Midbrain (tissue), 1 donor: ENCODE measurements at places on chromosomes 1 and 21.

- no peak for DNase-seq
Measured at GRCh38 chr1:10583641-10584040, 108.9 kb downstream of the PEX14 start.

- DNase-seq: no peak
Measured at GRCh38 chr1:209390764-209391163, 192.8 kb upstream of the CAMK1G start.

DNA sequence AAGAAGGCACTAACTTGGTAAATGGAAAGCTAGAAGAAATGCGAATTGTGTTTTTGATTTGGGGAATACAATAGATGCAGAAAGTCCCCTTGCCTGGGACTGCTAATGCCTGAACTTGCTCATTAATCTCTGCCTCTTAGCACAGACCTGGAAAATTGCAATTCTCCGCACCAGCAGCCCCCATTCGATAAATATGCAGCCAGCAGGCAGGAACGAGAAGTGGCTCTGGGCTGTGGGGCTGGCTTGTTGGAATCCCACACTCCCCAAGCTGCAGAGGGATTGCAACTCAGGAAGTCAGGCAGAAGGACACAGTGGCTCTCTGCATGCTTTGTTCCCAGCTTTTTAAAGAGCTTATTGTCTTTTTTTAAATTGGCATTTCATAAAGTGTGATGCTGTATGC, 51.3 kb downstream of the PCP4 start:
- DNase-seq: no peak

GRCh38 chr1:78511334-78511733, 20.6 kb downstream of the PTGFR start:
- DNase-seq: no peak

DNA sequence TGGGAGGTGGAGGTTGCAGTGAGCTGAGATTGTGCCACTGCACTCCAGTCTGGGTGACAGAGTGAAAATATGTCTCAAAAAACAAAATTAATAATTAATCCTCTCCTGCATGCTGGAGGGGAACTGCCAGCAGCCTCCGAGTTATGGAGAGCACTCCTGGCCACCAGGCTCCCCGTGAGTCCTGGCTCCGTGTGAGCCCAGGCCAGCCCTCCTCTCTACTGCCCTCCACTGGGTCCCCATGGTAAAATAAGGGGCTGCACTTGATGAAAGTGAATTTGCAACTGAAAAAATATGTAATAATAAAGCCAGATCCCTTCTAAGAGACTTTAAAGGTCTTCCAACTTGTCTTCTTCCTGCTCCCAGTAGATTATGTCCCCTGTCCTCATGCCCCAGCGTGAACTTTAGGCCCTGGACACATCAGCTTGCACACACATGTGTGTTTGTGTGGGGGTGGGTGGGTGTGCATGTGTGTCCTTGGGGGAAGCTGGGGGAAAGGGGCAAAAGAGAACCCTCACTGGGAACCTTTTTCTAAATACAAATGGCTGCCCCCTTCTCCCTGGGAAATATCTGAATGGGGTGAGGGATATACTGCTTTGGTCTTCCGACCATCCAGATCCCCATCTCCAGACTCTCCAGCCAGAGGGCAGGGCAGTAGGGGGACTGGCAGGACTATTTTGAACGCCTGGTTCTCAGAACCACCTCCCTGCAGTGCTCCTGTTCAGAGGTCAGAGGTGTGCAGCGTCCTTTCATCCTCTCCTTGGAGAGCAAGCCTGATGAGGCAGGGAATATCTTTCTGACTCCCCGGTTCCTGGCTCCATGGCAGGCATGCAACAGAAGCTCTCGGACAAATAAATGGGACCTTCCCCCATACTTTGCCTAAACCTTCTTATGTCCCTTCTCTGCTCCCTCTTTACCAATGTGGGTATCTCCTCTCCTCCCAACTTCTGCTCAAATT, 26.2 kb downstream of the NEK2 start:
- no peak for DNase-seq

GRCh38 chr1:160837558-160838205, 25.0 kb downstream of the CD244 start:
- DNase-seq: no peak

DNA sequence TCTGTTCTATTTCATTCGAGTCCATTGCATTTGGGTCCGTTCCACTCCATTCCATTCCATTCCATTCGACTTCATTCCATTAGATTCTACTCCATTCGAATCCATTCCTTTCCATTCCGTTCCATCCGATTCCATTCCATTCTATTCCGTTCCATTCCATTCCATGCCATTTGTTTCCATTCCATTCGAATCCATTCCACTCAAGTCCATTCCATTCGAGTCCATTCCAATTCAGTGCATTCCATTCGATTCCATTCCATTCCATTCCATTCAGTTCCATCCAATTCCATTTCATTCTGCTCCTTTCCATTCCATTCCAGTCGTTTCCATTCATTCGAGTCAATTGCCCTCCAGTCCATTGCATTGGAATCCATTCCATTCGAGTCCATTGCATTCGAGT, 2603.7 kb upstream of the TPTE start:
- DNase-seq: no peak

GRCh38 chr1:14915356-14916054, 238.0 kb upstream of the TMEM51 start:
- DNase-seq: peak; percentile 39

DNA sequence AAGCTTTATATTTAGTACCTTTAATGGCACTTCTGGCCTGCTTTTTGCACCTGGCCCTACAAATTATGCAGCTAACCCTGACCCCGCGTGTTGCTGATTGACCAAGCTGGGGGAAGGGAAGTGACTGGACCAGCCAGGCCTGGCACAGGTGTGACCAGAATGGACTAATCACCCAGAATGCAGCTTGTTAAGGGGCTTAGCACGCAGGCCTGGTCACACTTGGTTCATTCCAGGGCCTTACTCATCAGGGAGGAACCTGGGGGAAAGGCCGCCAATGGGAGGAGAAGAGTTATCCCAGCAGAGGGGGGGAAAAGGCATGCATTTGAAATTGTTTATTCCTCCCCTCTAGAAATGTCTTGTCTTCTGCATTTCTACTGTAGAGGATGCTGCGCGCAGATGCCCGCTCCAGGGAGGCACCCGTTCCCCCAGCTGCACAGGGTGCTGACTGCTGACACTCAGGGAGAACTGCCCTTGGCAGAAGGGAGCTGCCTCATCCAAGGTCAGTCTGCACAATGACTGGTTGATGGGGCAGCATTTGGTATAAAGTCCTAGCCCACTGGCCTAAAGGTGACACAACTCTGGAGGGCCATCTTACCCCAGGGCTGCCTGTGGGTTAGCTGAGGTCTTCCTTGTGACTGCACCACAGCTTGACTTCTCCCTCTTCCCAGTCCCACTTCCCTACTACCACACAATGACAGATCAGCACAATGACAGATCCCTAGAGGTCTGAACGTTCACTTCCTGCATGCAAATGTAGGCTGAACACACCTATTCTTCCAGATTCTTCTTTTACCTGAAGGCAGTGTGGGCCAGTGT, 29.0 kb downstream of the DHCR24 start:
- no peak for DNase-seq

GRCh38 chr1:179883040-179883744, 1.1 kb downstream of the TOR1AIP1 start:
- DNase-seq: peak; percentile 47

DNA sequence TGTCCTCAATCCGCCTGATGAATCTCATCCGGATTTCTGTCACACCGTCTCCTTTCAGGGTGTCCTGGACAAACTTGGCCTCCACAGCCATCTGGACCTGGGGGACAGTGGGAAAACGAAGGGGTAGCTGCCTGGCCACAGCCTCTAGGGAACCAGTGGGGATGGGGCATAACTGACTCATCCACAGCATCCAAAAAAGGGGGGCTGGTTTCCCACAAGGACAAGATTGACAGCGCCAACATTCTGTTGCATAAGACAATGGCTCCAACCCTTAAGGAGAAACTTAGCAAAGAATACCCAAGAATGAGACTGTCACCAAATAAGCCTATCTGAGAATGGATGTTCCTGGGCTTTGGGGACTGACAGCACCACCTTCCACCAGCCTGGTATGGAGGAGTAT, 12.1 kb downstream of the TRAPPC3 start:
- DNase-seq: no peak

GRCh38 chr1:113094506-113094905, 21.5 kb downstream of the LRIG2 start:
- DNase-seq: no peak

DNA sequence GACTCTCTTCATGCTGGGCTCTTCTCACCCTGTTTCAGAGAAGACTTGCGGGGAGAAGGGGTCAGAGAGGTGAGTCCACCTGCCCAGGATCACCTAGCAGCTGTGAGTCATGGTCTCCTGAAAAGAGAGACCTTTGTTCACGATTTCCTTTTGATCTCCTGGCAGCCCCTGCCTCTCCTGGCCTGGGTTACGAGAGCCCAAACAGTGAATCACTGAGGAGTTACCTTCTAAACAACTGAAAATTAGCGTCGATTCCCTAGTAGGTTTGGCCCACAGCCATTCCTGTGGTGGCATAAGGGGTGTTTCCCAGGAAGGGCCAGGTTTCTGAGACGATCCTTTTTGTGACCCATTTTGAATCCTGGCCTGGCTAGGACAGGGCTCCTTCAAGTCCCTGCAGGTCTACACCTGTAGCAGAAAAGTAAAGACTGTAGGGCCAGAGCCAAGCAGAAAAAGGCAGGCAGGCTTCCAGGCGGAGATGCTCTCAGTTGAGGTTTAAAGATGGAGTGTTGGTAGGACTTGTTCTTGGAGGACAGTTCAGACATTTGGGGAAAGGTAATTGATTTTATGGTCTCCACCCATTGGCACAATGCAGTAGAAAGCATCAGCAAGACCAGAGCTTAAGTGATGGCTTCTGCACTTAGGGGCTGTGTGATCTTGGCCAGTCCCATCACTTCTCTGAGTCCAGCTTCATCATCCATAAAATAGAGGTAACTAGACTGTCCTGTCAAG, 2.1 kb upstream of the PLA2G2E start:
- DNase-seq: no peak

- no peak for DNase-seq
Measured at GRCh38 chr1:36557041-36558000, 74.6 kb upstream of the CSF3R start.

DNA sequence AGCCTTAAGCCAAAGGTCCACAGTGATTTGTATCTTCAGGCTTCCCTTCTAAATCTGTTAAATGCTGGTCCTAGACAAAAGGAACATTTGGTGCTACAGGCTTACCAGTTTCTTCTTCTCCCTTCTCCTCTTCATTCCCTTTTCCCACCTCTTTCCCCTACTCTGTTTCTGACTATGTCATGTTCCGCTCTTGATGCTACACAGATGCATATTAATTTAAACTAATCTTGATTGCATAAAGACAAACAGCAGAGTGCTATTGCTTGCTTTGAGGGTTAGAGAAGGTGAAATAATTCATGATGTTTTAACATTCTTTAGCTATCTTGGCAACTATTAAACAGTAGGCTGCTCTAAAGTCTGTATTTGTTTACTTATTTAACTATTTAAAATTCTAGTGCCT, 34.3 kb upstream of the COL24A1 start:
- no peak for DNase-seq

GRCh38 chr1:31767225-31767624, 3.1 kb upstream of the ADGRB2 start:
- no peak for DNase-seq

- DNase-seq: no peak
Measured at GRCh38 chr1:201515895-201516294, 9.0 kb upstream of the CSRP1 start.

DNA sequence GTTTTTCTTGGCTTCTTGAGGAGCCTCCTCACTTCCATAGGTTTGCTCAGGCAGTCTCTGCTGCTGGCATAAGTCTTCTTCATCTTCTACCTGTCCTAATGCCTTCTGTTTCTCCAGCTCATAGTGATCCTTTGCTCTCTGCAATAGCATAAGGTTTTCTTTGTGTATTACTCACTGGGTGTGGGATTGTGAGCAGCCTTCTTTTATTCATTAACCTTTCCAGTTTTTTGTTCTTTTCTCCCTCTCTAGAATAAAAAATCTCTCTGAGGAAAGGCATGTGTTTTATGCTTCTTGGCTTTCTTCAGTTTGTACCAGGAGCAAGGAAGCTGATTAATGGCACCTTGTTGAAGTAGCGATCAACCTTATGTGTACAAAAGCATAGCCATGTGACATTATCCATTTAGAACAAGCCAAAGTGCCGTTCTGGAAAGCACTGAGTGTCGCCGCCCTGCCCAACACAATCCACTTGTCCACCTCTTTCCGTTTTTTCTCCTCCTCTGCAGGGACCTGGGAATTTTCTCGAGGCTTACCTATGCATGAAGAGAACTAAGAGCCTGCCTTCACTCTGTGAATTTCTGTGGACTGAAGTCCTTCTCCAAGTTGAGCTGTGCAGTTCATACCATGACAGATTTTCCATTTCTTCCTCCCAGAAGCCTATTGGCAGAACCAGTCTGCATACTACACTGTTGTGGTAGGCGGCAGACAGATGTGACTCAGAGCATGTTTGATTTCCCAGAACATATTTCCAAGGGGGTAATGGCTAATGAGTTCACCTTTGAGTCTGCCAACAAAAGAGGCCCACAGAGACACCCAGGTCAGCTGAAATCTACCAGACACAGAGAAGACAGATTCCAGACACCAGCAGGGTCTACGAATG, 39.0 kb downstream of the DPT start:
- no peak for DNase-seq

- DNase-seq: no peak
Measured at GRCh38 chr1:107457989-107458388, 317.1 kb downstream of the NTNG1 start.

- DNase-seq: peak; percentile 25
Measured at GRCh38 chr1:214228976-214229375, 52.0 kb upstream of the SMYD2 start.

- DNase-seq: no peak
Measured at GRCh38 chr1:25771221-25772114, 28.5 kb upstream of the SELENON start.

GRCh38 chr1:91619881-91620280, 119.2 kb downstream of the CDC7 start:
- no peak for DNase-seq

GRCh38 chr1:22527555-22528296, 35.6 kb upstream of the EPHA8 start:
- peak; percentile 10 for DNase-seq

DNA sequence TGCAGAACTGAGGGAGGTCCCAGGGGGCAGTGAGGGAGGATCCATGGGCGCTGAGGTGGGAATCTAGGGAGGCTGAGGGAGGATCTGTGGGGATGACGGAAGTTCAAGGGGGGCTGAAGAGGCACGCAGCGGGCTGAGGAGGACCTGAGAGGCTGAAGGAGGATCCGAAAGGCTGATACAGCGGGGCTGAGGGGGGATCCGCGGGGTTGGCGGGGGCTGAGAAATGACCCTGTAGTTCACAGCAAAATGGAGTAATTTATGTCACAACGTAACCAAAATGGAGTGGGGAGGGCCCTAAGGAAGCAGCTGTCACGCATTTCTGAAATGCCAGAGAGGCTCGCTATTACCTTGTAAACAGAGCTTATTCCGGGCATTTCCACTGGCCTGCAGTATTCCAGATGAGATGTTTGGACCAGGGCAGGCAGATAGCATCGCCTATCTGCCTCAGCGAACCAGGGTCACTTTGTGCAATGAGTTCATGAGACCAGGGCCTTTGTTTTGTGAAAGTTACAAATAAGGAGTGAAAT, 926 bp upstream of the MRPL55 start:
- no peak for DNase-seq
